T-helper 1 cell (primary cell): ENCODE measurements at places on chromosomes 16 and 17.

GRCh38 chr17:78264590-78264989 lies 33.2 kb downstream of the TMEM235 start:
- DNase-seq: no peak

GRCh38 chr16:31458073-31458843 lies 1.0 kb upstream of the ARMC5 start:
- DNase-seq: peak; percentile 39

GRCh38 chr17:39198186-39198566 lies 707 bp upstream of the CACNB1 start:
- DNase-seq: no peak

DNA sequence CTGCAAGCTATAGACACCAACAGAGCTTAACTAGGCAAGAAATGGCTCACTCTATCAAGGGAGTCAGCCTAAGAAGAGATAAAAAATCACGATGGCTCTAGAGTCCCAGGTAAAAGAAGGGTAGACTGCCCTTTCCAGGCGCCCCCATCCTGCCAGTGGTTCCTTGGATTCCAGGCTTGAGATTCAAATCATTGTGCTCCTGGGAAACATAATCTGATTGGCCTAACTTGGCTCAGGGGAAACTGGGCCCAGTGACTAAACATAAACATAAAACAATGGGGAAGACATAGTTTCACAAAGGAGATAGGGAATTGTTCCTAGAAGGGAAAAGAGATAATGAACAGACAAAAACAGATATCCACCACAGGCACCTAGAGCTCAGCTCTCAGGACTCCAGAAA lies 56.4 kb downstream of the ZNF18 start:
- DNase-seq: no peak

GRCh38 chr17:69607162-69607834 lies 192.8 kb downstream of the MAP2K6 start:
- DNase-seq: no peak
